ENCODE measurements at places on chromosomes 16 and 17. TPM values are rescaled to one million over a fixed set of nuclear protein-coding genes. Genes with fewer than 3 reads are reported as not detected.
A peak's percentile ranks its signal among the peaks of the same experiment; 100 is the strongest.

- no peaks in the 10 kb centered on the region for H3K36me3 ChIP-seq
- no peaks in the 10 kb centered on the region for H3K4me1 ChIP-seq
- no peak for DNase-seq
- no peak overlapping the region for H3K4me3 ChIP-seq
These were observed 14.5 kb upstream of the MYCBPAP start for GRCh38 chr17:50493744-50494143.

DNA sequence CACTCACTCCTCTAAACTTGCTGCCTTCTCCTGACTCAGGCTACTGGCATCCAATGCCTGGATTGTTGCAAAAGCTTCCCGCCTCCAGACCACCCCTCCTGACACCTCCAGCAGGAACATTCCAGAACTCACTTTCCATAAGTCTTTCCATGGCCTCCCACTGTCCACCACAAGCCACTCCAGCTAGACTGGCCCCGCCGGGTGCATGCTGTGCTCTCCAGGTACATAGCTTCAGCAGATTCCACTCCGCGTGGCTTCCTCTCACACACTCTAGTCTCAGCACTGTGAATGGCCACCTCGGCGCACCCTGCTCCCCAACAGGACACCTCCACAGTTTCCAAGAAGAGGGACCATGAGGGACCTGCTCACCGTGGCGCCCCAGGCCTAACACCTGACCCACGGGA is 25.9 kb upstream of the FAAP100 start:
- H3K27ac ChIP-seq = no peak overlapping the region
- H3K4me1 ChIP-seq = peaks cover 11% of the 10 kb centered on the region
- H3K27me3 ChIP-seq = no peaks in the 10 kb centered on the region
- no peak for DNase-seq
- no peak overlapping the region for H3K4me3 ChIP-seq

GRCh38 chr16:3118846-3119245 is 6.5 kb downstream of the ZNF205 start:
- H3K4me3 ChIP-seq = no peak overlapping the region
- DNase-seq = no peak
- no peaks in the 10 kb centered on the region for H3K36me3 ChIP-seq
- H3K27ac ChIP-seq = no peak overlapping the region

DNA sequence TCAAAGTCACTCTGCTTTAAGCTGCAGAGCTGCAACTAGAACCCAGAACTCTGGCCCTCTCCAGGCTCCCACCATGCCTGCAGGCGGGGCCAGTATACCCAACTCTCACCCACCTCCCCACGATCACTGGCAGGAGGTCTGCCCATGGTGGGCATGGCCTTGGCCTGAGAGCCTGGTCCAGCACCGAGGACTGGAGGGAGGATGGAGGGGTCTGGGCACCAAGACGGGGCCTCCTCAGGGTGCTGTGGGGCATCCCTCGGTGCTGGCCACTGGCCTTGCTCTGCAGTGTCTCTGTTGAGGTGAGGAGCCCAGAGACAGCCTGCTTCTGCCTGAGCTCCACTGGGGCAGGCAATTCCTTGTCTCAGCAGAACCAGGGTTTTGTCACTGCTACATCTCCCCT is 1.5 kb upstream of the KRT16 start:
- no peak overlapping the region for H3K4me3 ChIP-seq
- H3K27me3 ChIP-seq = no peaks in the 10 kb centered on the region
- H3K27ac ChIP-seq = no peak overlapping the region
- no peaks in the 10 kb centered on the region for H3K36me3 ChIP-seq
- no peaks in the 10 kb centered on the region for H3K4me1 ChIP-seq

GRCh38 chr16:81505011-81505661 is 60.5 kb downstream of the CMIP start:
- no peaks in the 10 kb centered on the region for H3K36me3 ChIP-seq
- H3K27ac ChIP-seq = no peak overlapping the region
- DNase-seq = peak; percentile 41
- H3K4me1 ChIP-seq = no peaks in the 10 kb centered on the region
- H3K4me3 ChIP-seq = no peak overlapping the region

The HOXB1 gene
- not detected for total RNA-seq

The CCL17 gene
- not detected for total RNA-seq

GRCh38 chr17:62801553-62802114 is 6.5 kb downstream of the MARCHF10 start:
- H3K4me3 ChIP-seq = no peak overlapping the region
- no peaks in the 10 kb centered on the region for H3K36me3 ChIP-seq
- H3K27ac ChIP-seq = no peak overlapping the region
- no peaks in the 10 kb centered on the region for H3K27me3 ChIP-seq
- H3K4me1 ChIP-seq = peaks cover 7% of the 10 kb centered on the region

The RHBDL1 gene
- total RNA-seq = 4.3 TPM

The LRRC37B gene
- 23.4 TPM for total RNA-seq

The CARD14 gene
- total RNA-seq = not detected

DNA sequence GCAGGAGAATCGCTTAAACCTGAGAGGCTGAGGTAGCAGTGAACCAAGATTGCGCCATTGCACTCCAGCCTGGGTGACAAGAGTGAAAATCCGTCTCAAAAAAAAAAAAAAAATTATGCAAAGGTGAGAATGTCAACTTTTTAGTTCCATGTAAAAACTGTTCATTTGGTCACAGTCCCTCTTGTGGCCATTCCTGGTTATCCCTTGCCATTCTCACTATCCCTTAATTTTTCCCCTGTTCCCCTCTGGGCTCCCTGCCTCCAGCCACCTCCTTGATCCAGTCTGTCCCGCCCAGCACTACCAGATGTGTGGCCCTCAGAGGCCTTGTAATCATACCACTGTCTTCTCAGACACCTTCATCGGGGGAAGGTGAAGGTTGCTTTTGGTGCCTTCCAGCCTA is 23.4 kb downstream of the DCAF7 start:
- H3K27ac ChIP-seq = no peak overlapping the region
- no peaks in the 10 kb centered on the region for H3K36me3 ChIP-seq
- peaks cover 4% of the 10 kb centered on the region for H3K4me1 ChIP-seq
- no peak for DNase-seq

GRCh38 chr17:82802075-82802780 is 37.6 kb downstream of the ZNF750 start:
- H3K36me3 ChIP-seq = no peaks in the 10 kb centered on the region
- H3K4me3 ChIP-seq = no peak overlapping the region
- no peak overlapping the region for H3K27ac ChIP-seq
- DNase-seq = no peak
- no peaks in the 10 kb centered on the region for H3K4me1 ChIP-seq

GRCh38 chr16:15777533-15778203 is 79.2 kb downstream of the MYH11 start:
- H3K4me3 ChIP-seq = no peak overlapping the region
- H3K4me1 ChIP-seq = no peaks in the 10 kb centered on the region
- H3K36me3 ChIP-seq = no peaks in the 10 kb centered on the region
- no peaks in the 10 kb centered on the region for H3K27me3 ChIP-seq
- DNase-seq = no peak
- no peak overlapping the region for H3K27ac ChIP-seq

- no peak overlapping the region for H3K4me3 ChIP-seq
- no peaks in the 10 kb centered on the region for H3K4me1 ChIP-seq
- no peaks in the 10 kb centered on the region for H3K36me3 ChIP-seq
- no peak overlapping the region for H3K27ac ChIP-seq
- H3K27me3 ChIP-seq = no peaks in the 10 kb centered on the region
These were observed 85.0 kb upstream of the RPL38 start for GRCh38 chr17:74118504-74118903.

DNA sequence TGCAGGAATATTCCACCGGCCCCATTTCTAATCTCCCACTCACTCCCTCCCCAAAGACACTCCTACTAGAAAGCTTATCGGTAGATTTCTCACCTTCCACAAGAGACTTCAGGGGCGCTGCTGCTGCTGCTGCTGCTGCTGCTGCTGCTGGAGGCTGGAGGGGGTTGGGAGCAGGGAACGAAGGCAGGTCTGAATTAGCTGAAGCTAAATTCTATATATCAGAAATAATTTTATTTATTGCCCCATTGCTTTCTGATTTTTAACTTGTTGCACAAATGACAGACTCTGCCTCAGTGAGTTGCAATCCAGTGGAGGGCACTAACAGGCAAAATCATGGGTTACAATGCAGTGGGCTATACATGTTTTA is 25.8 kb upstream of the HLF start:
- no peak overlapping the region for H3K27ac ChIP-seq
- peaks cover 13% of the 10 kb centered on the region for H3K4me1 ChIP-seq
- H3K27me3 ChIP-seq = no peaks in the 10 kb centered on the region
- no peaks in the 10 kb centered on the region for H3K36me3 ChIP-seq
- peak overlapping the region; percentile 16 for H3K4me3 ChIP-seq

GRCh38 chr17:68288375-68288774 is 2.6 kb downstream of the SLC16A6 start:
- no peak for DNase-seq
- peaks cover 15% of the 10 kb centered on the region for H3K27me3 ChIP-seq
- no peak overlapping the region for H3K27ac ChIP-seq
- H3K36me3 ChIP-seq = no peaks in the 10 kb centered on the region
- peaks cover 23% of the 10 kb centered on the region for H3K4me1 ChIP-seq

DNA sequence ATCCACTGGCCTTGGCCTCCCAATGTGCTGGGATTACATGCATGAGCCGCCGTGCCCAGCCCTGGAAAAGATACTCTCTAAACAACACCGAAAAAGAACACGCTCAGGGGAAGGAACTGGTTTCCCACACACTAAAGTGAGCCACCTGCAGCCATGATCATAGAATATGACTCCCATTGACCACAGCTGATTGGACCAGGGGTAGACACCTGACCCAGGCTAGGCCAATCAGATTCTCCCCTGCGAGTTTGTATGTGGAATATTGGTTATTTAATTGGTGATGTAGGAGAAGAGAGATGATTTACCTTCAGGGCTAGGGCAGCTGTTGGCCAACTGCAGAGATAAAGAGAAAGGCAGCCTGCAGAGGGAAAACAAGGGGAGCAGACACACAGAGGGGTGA is 9.0 kb upstream of the GGA2 start:
- H3K27me3 ChIP-seq = no peaks in the 10 kb centered on the region
- H3K4me3 ChIP-seq = no peak overlapping the region
- DNase-seq = no peak
- no peak overlapping the region for H3K27ac ChIP-seq
- no peaks in the 10 kb centered on the region for H3K4me1 ChIP-seq

DNA sequence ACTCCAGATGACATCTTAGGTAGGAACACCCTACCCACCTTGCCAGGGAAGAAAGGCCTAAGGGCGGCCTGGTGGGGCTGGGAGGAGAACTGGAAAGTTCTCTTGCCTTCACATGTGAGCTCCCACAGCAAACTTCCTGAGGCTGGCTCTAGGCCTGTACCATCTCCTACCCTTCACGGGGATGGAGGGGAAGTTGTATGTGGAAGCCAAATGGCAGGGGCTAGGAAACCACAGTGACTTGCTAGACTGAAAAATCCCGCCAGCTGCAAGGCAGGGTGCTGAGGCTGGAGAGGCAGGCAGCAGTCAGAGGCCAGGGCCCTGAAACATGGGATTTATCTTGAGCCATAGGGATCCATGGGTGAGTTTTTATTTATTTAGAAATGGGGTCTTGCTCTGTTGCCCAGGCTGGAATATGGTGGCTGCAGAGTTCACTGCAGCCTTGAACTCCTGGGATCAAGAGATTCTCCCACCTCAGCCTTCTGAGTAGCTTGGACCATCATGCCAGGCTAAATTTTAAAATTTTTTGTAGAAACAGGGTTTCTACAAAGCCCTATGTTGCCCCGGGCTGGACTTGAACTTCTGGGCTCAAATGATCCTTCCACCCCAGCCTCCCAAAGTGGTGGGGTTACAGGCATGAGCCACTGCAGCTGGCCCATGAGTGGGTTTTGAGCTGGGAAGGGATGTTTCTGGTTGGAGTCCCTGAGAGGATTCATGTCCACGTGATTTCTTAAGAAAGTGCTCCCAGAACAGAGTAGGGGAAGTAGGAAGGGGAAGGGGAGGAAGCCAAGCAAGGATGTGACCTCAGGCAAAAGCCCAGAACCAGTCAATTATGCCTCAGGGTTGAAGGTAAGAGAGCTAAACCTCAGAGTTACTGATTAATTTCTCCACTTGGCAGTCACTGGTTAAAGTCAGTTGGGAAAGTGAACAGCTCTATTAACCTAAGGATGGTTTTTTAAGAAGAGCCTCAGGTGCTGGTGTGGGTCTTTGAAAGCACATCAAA is 4.0 kb upstream of the KAT8 start:
- H3K27me3 ChIP-seq = no peaks in the 10 kb centered on the region
- no peak overlapping the region for H3K4me3 ChIP-seq
- H3K27ac ChIP-seq = peak overlapping the region; percentile 46
- no peaks in the 10 kb centered on the region for H3K36me3 ChIP-seq
- DNase-seq = no peak
- peaks cover 71% of the 10 kb centered on the region for H3K4me1 ChIP-seq

DNA sequence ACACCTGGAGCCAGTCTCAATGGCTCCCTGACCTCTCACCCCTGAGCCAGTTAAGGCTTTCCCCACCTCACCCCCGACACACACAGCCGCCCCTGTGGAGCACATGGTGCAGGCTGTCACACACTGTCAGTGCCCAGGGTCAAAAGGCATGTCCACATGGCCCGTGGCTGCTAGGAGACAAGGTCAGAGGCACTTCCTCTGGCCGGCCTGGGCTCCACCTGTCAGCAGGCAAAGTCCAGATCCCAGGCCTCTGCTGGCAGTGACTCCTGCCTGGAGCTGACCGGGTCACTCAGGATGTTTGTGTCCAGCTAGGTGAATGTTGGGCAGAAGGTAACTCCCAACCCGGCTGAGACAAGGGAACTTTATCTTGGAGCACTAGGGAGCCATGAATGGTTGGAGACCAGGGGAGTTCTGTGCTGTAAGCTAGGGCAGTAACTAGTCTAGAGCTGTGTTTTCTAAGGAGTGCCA is 6.0 kb downstream of the SREBF1 start:
- no peak overlapping the region for H3K4me3 ChIP-seq
- peak overlapping the region; percentile 51 for H3K27ac ChIP-seq
- no peaks in the 10 kb centered on the region for H3K36me3 ChIP-seq
- DNase-seq = no peak
- no peaks in the 10 kb centered on the region for H3K27me3 ChIP-seq
- H3K4me1 ChIP-seq = peaks cover 46% of the 10 kb centered on the region

DNA sequence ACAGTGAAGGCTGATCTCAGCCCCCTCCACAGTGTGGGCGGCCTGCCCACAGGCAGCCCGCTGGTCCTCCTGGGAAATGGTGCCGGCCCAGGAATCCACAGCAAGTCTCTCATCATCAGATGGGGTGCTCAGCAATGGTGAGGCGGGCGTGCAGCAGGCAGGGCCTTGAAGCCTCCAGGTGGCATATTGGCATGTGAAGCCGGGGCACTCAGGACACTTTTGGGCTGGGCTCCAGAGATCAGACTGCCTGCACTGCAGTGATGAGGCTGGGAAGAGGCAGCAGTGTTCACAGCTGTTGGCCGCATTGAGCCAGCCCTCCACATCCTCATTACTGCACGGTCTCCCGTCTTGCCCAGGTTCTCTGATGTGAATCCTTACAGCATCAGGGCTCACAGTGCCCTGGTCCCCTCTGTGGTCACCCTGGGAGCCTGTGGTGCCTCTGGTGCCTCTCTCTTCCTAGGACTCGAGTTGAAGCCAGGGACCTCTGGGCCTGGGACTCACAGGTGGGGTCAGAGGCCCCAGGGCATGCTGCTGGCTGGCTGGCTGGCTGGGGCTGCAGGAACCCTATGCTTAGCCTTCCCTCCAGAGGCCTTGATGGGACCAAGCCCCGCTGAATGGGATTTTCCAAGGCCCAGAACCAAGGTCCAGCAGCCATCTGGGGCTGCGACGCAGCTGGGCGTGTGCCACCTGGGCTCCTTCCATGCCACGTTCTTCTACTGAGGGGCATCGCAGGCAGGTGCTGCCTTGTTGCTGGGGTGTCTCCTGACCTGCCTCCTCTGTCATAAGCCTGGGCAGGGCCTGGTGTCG is 48.6 kb downstream of the TNFRSF13B start:
- H3K27ac ChIP-seq = peak overlapping the region; percentile 56
- no peaks in the 10 kb centered on the region for H3K36me3 ChIP-seq

- H3K27ac ChIP-seq = peak overlapping the region; percentile 72
- H3K36me3 ChIP-seq = peaks cover 16% of the 10 kb centered on the region
- H3K4me3 ChIP-seq = no peak overlapping the region
- no peak for DNase-seq
- H3K4me1 ChIP-seq = peaks cover 42% of the 10 kb centered on the region
- no peaks in the 10 kb centered on the region for H3K27me3 ChIP-seq
These were observed 1.5 kb upstream of the PCYT2 start for GRCh38 chr17:81912441-81913309.

Data from body of pancreas (tissue), 4 donors.